ENCODE measurements at places on chromosomes 3 and 15.

DNA sequence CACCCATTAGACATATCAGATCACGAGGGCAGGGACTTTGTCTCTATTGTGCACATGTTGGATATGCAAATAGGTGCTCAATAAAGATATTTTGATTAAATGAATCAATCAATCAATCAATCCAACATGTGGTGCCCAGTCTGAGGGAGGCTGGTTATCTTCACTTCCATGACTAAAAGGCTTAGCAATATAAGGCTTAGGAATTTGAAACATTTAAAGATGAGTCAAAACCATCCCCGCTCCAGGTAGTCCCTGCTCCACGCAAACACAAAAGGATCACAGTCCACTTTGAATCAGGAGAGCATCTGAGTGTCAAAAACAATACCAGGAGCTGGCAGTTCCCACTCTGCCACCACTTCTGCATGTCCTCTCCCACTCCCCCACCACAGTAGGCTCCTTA, 25.8 kb upstream of the PRICKLE2 start:
- no peak for DNase-seq

- DNase-seq = no peak
Observed at GRCh38 chr3:13588221-13588701, 39.3 kb downstream of the FBLN2 start.

- DNase-seq = no peak
Observed at GRCh38 chr3:108388136-108389132, 92.1 kb downstream of the HHLA2 start.

DNA sequence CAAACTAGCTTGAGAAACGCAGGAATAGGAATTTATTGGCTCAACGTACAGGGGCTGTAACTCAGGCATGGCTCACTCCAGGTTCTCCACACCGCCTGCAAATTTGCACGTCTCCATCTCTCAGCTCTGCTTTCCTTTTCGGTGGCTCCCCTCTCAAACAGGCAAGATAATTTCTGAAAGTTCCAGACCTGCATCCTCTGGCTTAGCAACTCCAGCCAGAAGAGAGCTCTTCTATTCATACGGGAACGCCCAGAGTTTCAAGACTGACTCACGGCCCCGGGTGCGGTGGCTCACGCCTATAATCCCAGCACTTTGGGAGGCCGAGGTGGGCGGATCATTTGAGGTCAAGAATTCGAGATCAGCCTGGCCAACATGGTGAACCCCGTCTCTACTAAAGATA, 139.7 kb upstream of the BNIP2 start:
- no peak for DNase-seq

DNA sequence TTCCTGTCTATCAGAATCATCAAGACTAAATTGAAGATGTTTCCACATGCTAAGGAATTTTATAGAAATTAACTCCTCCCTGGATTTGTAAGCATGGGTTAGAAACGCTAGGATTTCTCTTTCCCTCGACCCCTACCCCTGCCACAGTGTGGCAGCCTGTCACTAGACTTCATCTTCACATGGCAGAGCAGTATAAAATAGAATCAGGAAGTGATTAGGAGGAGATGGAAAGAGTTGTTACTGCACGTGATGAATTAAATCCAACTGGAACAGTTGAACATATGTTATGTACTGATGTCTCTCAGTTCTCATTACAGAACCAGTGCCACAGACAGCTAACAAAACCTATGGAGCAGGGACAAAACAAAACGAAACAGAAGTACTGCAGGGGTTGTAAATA, 130.0 kb upstream of the BNIP2 start:
- no peak for DNase-seq

GRCh38 chr3:25566358-25566920, 98.3 kb downstream of the TOP2B start:
- DNase-seq = no peak

DNA sequence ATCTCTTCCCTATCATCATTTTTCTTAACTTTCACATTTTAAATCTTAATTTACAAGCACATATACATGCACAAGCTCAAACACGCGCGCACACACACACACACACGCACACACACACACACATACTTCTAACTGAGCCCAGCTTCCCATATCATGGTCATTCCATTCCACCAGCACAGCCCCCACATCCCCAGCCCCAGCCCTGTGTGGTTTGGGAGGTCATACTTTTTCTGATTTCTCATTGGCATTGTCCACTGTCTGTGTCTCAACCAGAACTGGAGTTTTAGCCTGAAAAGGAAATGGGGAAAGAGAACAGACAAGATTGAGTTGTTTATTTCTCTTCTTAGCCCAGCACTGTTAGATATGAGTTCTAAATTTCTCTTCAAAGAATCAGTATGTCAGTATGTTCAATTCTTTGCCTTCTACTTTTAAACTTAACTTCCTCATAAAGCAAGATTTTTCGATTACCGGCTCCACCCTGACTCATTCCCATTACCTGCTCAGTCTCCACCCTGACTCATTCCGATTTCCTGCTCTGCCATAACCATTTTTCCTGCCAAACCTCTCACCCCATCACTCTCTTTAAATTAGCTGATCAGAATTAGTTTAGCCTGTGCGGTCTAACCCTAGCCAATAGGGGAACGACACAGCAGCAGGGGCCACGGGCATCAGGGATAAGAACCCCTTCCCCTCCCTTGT, 6.4 kb downstream of the IQCF1 start:
- no peak for DNase-seq
